Cardiac muscle cell (in vitro differentiated cells and primary cell): ENCODE measurements at places on chromosomes 1 and 21. TPM values are rescaled to one million over a fixed set of nuclear protein-coding genes. Genes with fewer than 3 reads are reported as not detected.

The FCRL5 gene
- total RNA-seq: not detected in 2 replicates

The RHD gene
- total RNA-seq: 0.74 TPM in 1 of 2 replicates, not detected in the other

- DNase-seq: no peak
These were observed 14.1 kb upstream of the WNT9A start for GRCh38 chr1:227961651-227962466.

DNA sequence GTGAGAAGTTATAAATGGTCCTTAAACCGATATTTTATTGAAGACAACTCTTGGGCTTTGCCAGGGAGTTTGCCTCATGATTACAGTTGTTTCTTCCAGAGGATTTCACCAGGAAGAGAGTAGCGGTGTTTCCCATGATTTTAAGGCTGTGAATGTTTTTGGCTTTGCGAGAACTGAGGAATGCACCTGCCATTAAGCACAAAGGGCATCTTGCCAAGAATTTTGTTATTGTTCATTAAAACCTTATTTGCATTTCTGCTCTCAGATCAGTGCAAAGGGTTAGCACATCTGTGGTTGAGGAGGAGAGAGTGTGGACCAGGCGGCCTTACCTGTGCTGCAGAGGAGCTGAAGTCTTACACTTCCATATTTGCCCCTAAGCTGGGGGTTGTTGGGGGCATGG, 13.8 kb downstream of the CNIH3 start:
- DNase-seq: no peak

DNA sequence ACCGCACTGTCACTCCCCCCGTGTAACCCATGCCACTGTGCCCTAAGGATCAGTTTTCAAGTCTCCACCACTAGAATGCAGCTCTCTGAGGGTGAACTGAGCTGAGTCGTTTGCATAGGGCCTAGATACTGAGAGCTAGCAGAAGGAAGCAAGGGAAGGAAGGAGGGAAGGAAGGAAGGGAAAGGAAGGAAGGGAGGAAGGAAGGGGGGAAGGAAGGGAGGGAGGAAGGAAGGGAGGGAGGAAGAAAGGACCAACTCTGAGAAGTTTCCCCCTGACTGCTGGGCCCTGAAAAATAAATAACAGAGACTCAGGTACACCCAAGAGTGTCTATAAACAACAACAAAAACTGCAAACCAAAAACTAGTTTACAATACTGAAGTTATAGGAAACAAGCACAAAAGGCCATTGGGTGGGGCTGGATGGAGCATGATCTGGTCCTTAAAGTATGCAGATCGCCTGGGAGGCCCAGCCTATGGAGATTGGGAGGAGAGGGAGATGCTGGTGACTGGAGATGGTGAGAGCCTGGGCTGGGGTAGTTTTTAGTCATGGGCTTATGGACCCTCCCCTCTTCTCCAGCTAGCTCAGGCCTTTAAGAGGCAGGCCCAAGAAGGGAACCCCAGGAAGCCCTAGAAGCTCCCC, 1.7 kb upstream of the MRPS15 start:
- DNase-seq: no peak

GRCh38 chr1:206087091-206087490, 30.1 kb downstream of the AVPR1B start:
- no peak for DNase-seq
